ENCODE measurements at places on chromosomes 6 and 20.
A peak's percentile ranks its signal among the peaks of the same experiment; 100 is the strongest.

GRCh38 chr20:20237093-20237959 lies 130.6 kb upstream of the INSM1 start:
- DNase-seq, result peak; percentile 14

DNA sequence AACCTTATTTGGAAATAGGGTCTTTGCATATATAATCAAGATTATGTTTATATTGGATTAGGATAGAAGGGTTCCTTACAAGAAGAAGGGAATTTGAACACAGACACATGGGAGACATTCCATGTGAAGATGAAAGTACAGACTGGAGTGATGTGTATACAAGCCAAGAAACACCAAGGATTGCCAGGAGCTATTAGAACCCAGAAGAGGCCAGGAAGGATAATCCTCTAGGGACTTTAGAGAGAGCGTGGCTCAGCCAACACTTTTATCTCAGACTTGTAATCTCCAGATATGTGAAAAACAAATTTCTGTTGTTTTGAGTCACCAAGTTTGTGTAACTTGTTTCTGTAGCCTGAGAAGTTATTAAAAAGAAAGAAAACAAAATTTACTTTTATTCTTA lies 1173.9 kb upstream of the CITED2 start:
- DNase-seq, result no peak

- peak; percentile 93 for DNase-seq
Observed at GRCh38 chr6:56101141-56101553, 146.2 kb downstream of the COL21A1 start.

DNA sequence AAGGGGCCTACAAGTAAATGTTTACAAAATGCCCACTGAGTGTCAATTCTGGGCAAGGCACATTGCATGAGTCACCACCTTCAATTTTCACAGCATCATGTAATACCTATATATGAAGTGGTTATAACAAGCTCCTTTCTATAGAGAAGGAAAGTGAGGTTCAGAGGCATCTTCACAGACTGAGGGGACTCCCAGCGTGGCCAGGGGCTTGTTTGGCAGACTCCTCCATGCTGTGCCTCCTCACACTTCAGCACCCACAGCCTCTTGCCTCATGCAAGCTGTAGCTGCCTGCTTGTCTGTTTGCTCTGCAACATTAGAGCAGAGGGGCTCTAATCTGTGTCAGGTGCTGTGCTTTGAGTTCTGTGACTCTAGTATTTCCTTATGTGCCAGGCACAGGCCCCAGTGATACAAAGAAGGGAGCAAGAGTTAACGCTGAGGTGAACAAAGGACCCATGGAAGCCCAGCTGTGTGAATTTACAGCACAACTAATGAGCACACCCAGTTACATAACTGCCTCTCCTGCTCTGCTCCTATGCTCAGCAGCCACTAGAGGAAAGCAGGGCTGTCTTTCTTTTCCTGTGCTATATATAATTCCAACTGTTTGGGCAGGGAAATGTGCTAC lies 72.3 kb downstream of the ZHX3 start:
- no peak for DNase-seq

DNA sequence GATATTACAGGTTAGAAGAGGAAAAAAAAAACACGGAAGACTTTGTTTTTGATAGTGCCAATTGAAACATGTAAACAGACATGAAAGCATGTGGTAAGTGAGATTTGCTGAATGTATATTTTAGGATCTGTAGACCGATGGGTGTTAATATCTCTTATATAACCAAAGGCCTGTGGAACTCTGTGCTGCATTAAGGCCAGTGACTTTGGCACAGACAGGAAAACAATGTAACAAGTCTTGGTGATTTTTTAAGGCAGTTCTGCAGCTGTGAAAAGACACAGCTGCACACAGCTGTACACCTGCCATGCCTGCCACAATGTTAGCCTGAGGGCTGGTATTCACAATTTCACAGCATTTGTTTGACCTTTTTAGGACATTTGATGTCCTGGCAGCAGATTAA lies 6.1 kb downstream of the SOBP start:
- no peak for DNase-seq

DNA sequence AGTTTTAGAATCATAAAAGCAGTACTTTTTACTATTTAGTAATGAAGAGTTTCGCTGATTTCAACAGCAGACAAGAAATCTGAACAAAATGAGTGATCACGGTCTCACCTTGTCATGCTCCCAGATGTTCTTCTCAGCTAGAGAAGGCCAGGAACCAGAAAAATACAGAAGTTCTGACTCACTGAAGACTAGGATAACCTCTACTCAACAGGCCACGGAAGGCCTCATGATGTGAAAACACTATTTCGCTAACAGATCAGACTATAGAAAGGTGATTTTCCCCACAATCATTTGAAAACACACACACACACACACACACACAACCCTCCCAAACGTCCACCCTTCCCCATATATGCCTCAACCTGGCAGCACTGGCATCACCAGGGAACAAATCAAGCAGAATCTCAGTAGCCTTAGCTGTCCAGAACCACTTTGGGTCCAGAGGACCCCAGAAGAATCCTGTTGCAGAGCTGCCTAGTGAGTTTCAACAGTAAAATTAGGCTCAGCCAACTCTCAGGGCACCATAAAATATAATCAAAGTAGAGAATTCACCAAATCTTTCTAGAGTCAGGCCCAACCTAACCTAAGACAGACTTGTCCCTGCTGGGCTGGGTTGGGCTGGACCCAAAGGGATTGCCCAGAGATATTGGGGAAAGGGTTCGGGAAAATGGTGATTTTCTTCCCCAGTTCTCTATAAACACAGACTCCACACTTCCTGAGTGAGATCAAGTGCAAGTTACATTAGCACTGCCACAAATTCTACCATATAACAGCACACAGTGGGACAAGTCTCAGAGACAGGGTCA lies 7.9 kb downstream of the EXOC2 start:
- DNase-seq, result peak; percentile 48

DNA sequence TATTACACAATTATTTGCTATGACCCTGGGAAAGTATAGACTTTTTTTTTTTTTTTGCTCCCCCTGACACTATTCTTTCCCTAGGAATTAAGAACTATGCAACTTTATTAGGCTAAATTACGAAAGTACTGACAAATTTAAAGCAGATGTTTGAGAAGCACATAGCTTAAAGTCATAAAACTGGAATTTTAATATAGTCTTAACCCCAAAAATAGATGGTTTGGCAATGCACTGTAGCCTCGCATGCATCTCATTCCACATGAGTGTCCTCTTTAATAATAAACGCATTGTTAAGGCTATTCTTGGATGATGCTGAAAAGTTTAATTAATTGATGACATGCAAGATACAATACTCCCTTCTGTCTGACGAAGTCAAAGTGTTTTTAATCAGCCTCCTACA lies 49.3 kb downstream of the TBC1D7 start:
- peak; percentile 89 for DNase-seq

DNA sequence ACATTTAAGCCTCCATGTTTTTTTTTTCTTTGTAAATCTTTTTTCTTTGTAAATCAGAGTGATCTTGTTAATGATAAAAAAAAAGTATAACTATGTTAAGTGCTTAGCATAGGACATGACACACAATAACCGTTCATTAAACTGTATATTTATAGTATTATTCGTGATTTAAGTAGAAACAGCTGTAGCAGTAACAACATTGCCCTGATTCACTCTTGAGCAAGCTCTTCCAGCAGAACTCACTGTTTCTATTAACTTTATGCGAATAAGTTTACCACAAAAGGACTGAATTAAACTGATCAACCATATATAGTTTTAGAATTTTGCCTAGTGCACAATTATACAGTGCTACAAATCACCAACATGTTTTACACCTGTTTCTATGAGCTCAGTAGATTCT lies 1338.0 kb upstream of the EYS start:
- DNase-seq, result peak; percentile 52

GRCh38 chr20:38242848-38243708 lies 17.5 kb downstream of the KIAA1755 start:
- no peak for DNase-seq

GRCh38 chr6:27129095-27129815 lies 118.2 kb upstream of the PRSS16 start:
- no peak for DNase-seq

GRCh38 chr6:117028256-117028655 lies 151.2 kb downstream of the RFX6 start:
- no peak for DNase-seq

DNA sequence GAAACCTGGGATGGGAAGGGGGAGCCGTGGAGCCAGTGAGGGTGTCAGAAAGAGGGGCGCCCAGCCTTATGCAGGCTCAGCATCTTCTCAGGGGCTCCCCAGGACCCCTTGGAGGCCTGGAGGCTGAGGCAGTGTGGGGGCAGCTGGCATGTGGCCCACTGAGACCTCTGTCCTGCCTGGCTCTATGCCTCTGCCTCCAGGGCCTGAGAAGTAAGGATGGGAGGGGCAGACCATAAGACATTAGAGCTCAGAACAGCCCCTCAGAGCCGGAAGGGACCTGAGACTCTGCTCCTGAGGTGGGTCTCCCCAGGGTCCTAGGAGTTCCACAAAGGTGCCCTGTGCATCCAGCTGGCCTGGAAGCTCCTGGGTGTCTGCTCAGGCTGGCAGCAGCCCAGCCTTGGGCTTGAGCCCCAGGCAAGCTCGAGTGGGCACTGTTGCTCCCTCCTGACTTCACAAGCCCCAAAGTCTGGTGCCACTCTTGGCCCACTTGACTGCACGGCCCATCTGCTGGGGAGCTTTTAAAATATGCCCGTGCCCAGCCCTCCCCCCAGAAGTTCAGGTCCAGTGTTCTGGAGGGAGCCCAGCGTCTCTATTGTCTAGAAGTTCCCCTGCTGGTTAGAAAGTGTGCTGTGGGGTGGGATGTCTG lies 126.8 kb downstream of the GRM4 start:
- DNase-seq, result no peak

DNA sequence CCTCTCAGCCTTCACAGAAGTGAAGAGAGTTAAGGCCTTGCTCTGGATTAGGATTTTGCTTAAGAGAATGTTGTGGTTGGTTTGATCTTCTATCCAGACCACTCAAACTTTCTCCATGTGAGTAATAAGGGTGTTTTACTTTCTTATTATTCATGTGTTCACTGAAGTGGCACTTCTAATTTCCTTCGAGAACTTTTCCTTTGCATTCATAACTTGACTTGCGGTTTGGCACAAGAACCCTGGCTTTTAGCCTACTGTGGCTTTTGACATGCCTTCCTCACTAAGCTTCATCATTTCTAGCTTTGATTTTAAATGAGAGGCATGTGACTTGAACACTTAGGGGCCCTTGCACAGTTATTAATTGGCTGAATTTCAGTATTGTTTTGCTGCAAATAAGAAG lies 166.1 kb upstream of the OPRM1 start:
- DNase-seq, result no peak

DNA sequence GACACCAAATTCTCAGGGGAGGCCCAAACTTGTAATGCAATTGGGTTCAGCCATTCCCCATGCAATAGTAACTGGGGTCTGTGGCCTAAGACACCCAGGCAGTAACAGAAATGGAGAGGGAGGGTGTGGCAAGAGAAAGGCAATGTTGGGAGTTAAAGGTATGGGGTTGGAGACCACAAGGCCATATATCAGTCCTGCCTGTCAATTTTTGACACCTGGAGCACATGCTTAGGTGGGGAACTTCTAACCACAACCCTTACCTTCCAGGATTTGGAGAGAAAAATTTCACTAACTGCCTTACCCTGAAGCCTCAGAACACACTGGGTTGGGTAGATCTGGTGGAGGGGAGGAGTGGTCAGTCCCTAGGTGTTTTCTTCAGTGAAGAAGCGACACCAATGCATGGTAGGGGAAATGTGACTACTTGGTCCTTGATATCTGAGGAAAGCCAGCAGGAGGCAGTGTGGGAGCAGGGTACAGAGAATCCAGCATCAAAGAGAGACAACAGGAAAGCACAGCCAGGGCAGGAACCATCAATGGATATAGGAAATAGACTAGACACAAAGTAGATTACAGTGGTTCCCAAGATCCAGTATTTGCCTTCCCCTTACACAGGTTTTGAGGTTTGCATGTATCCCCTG lies 6.8 kb upstream of the USP49 start:
- peak; percentile 45 for DNase-seq

DNA sequence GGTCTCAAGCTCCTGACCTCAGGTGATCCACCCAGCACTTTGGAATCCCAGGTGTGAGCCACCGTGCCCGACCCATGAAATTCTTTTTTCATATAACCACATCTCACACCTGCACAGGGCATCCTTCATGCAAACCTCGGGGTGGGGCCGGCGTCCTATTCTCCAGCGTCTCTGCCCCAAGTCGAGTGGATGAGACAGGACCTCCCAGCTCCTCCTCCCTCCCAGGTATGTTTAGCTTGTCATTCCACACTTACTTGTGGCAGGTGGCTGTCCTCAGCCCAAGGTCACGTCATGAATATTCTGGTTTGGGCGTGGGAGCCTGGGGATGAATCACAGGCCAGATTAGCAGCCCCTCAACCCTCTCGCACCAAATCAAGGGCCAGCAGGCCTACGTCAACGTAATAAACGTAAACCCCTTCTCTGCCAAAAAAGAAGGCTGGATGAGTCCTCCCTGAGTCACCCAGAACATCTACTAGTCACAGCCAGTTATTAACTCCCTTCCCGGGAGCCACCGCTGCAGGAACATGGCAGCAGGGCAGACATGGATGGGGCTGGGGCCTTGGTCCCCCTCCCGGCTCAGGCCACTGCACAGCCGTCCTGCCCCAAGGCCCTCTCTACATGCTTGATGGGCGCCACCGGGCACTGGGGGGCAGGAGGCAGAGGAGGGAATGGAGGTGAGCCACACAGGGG lies 91.7 kb downstream of the YTHDF1 start:
- no peak for DNase-seq

DNA sequence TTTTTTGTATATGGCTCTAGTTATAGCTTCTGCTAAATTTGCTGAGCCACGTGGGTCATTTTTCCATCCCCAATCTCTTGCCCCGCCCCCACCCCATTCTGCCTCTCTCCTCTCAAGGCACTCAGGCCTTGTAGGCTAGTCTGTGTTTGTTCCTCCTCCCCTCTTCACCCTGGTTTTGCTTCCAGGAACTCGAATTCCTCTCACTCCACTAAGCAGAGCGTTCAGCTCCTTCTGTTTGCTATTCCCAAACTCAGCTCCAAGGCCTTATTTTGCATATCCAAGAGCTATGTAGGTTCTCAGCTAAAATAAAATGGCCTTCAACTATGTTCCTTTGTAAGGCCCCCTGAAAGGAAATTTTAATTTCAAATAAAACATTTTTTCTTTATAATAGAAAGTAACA lies 1293.7 kb downstream of the EPHA7 start:
- no peak for DNase-seq

GRCh38 chr6:132466952-132467351 lies 46.0 kb downstream of the STX7 start:
- peak; percentile 86 for DNase-seq

- no peak for DNase-seq
Observed at GRCh38 chr20:34251619-34252018, 10.4 kb downstream of the ASIP start.

DNA sequence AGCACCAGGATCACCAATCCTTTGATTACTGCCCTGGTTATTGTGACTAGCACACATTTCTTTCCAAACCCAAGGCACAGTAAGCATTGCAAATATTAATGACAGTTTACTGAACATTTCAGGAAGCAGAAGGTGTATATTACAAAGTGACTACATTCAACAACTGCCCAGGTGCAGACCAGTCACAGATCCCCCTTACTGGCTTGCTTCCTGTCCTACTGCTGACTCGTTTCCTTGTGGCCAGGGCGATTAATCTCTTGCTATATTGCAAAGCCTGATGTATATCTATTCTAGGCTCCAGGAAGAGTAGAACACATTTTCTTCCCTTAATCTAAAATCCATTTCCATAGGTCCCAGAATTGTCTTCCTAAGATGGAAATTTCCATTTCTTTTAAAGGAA lies 77.2 kb upstream of the EPHA7 start:
- DNase-seq, result no peak

GRCh38 chr6:53917464-53917842 lies 122.6 kb downstream of the LRRC1 start:
- DNase-seq, result no peak

Measured in foreskin fibroblast (primary cell).